ENCODE measurements at places on chromosomes 3 and 15.

DNA sequence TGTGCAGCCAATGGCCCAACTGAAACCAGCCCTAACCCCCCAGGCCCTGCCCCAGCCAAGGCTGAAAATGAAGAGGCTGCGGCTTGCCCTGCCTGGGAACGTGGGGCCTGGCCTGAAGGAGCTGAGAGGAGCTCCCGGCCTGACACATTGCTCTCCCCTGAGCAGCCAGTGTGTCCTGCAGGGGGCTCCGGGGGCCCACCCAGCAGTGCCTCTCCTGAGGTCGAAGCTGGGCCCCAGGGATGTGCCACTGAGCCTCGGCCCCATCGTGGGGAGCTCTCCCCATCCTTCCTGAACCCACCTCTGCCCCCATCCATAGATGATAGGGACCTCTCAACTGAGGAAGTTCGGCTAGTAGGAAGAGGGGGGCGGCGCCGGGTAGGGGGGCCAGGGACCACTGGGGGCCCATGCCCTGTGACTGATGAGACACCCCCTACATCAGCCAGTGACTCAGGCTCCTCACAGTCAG, 11.2 kb downstream of the MAP1A start:
- no peak for DNase-seq

- no peak for DNase-seq
These were observed 46.7 kb downstream of the MESD start for GRCh38 chr15:80942746-80943565.

- DNase-seq: no peak
These were observed 40.8 kb downstream of the BFSP2 start for GRCh38 chr3:133440652-133441051.

GRCh38 chr3:84820906-84821305, 137.9 kb upstream of the CADM2 start:
- DNase-seq: no peak

GRCh38 chr15:97761110-97761509, 199.4 kb upstream of the ARRDC4 start:
- no peak for DNase-seq
